ENCODE measurements at places on chromosomes 2 and 18. TPM values are rescaled to one million over a fixed set of nuclear protein-coding genes. Genes with fewer than 3 reads are reported as not detected.

MC5R gene
- total RNA-seq = not detected

GRCh38 chr2:156396126-156396525 lies 40.1 kb upstream of the GPD2 start:
- no peak for DNase-seq

GRCh38 chr2:108404784-108405397 lies 27.1 kb downstream of the SULT1C4 start:
- no peak for DNase-seq

GRCh38 chr2:41414486-41415230 lies 633.2 kb upstream of the PKDCC start:
- no peak for DNase-seq

CERKL gene
- total RNA-seq = 0.17 TPM
